NCI-H187 (cell line): ENCODE measurements at places on chromosomes 11 and 22.

GRCh38 chr11:111574373-111575225 is 27.6 kb upstream of the SIK2 start:
- DNase-seq: no peak

GRCh38 chr11:77085652-77086051 is 17.0 kb upstream of the OMP start:
- DNase-seq: no peak

DNA sequence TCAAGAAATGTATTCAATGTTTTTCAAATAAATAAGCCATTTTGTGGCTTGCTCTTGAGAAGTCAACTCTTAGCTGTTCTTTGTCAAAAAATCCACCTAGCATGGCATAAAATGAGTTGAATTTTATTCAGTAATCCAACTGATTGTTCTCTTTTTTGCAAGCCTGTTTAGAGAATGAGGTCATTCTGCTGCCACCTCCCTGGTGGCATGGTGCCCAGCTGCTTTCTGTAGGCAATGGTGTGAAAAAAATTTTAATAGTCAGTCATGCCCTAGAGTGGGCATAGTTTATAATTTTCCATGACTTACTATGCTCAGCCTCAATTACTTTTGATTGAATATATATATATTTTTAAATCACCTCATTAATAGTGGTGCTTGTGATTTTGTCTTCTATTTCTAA is 177.2 kb downstream of the INSC start:
- no peak for DNase-seq

DNA sequence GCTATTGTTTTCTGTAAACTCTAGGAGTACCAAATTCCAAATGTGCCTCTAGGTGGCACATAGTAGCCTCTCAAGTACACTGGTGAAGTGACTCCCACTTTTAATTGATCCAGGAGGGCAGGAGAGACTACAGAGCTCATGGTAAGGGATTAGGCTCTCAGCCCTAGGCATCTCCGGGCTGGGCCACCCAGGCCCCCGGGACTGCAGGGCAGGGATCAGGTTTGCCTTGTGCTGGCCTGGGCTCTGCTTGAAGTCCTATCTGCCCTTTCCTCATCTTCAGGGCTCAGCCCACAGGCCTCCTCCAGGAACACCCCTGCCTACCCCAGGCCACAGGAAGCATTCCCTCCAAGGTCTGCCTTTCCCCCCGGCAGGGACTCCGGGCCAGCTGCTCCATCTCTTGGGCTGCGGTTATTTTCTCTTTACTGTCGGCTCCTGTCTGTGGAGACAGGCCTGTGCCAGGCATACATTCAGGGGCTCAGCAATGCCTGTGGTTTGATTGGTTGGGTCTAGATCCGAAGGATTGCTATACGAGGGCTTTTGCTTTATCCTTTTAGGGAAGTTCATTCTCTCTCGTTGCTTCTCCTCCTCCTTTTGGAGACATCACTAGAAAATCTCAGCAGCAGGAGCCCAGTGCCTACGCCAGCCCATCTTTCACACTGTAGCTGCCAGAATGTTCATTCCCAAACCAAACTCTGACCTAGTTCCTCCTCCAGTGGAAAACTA is 32.8 kb downstream of the PARVA start:
- no peak for DNase-seq

DNA sequence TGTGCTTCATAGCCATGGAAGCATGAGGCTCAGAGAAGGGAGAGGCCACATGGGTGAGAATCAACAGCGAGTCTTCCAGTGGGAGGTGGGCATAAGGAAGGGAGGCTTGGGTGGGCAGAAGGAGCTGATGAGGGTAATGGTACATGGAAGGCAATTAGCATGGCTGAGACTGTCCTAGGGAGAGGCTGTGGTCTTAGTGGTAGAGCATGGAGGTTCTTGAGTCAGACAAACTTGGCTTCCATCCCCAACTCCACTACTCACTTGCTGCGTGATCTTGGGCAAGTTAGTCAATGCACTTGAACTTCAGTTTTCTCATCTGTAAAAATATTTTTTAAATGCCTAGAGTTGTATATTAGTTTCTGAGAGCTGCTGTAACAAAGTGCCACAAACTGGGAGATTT is 227.2 kb upstream of the E2F8 start:
- no peak for DNase-seq

DNA sequence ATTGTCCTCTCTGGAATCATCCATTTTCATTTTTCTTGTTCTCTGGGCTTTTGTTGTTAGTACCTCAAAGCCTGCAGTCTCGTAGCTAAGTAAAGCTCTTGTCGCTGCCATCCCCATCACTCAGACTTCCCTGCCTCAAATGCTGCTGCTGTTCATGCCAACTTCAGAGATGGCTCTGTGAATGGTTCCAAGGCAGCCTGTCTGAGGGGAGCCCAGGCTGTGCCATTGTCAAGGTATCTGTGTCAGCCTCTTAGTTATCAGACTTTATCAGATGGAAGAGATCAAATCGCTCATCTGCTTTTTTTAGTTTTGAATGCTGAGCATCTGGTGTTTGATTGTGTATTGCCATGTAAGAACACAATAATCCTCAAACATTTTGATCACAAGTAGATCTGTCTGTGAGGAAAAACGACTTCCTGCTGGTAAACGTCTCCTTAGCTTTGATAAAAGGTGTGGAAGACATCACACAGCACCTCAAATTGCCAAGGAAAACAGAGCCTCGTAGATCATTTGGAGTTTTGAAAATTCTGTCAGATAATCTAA is 304.2 kb upstream of the ZC3H12C start:
- DNase-seq: no peak

- DNase-seq: no peak
These were observed 15.7 kb downstream of the ASPHD2 start for GRCh38 chr22:26444777-26445176.

- DNase-seq: no peak
These were observed 1.9 kb downstream of the LGALS2 start for GRCh38 chr22:37578002-37578401.

- no peak for DNase-seq
These were observed 20.1 kb downstream of the ZBTB16 start for GRCh38 chr11:114079511-114080065.

GRCh38 chr22:26597026-26597425 is 7.1 kb upstream of the TPST2 start:
- no peak for DNase-seq

GRCh38 chr11:61964058-61964665 is 3.3 kb downstream of the FTH1 start:
- DNase-seq: no peak

GRCh38 chr11:8803973-8804372 is 107.0 kb upstream of the AKIP1 start:
- no peak for DNase-seq

- DNase-seq: no peak
These were observed 109.2 kb upstream of the GAL start for GRCh38 chr11:68575025-68575665.

DNA sequence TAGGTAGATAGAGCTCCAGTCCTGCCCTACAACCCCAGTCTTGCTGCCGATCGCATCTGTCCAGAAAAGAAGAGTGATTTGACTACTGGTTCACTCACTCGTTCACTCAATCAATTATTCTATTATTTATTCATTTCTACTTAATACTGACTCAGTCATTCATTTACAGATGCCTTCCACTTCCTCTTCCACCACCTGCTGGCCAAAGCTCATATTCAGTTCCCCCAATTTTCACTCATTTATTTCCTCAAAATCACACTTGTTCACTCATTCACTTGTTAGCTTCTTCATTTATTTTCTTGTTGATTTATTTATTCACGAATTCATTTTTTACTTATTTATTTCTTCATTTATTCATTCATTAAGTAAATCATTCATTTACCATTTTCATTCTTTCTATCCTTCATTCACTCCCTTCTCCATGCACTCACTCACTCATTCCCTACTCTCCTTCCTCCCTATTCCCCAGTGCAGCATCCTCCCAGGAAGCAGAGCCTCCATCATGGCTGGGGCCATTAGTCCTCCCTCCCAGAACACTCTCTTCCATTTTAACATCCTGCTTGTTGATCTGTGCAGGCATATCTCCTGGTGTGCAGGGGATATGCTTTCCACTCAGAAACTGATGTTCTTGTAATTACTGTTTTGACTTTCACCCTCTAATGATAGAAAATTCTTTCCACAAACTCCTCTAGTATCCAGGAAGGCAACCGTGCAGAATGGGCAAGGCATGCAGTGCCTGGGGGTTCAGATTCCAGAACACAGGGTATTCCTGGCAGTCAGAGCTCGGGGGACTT is 281.0 kb downstream of the TENM4 start:
- no peak for DNase-seq

DNA sequence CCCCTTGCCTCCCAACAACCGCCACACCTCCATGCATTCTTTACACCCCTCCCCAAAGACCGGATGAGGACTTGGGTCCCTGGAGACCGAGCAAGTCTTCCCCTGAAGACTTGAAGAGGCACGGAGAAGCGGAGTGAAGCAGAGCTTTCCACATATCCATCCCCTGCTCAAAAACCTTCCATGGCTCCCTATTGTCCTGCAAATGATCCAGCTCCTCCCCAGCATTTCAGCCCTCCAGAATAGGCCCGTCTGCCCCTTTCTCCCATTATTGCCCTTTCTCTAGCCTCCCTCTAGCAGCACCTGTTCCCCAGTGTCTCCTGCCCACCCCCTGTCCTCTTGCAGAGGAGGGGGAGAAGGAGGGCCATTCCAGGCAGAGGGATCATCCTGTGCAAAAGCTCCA is 59.8 kb downstream of the CYTH4 start:
- DNase-seq: no peak

DNA sequence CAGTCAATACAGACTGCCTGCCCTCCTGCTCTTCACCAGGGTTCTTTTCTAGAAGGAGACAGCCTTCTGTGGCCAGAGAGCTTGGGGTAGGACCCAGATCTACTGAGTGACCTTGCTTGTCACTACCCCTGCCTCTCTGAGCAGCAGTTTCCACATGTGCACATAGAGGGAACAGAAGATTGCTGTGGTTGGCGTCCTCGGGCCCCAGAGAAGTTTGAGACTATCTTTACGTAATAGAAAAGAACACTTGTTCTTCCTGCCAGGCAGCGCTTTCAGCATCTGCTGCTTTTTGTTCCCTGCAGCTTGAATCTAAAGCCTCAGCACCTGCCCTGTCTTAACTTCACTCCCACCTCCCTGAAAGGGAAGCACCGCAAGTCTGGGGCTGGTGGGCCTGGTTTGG is 1.9 kb upstream of the FKBP2 start:
- DNase-seq: no peak

DNA sequence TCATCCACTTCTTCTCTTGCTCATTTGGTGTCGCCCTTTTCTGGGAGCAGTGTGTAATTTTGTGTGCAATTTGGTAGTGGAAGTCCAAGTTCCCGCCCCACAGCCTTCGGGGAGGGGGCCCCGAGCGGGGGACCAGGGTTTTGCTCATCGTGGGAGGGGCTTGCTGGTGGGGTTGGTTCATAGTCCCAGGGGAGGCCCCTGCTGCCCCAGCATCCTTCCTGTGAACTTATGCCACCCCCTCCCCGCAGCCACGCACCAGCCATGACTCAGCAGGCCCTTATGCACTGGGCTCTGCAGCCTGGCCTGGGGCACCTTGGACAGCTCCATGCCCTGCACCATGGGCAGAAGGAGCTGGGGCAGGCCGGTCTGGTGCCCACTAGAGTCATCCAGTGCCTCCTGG is 1183.6 kb downstream of the BRD1 start:
- DNase-seq: no peak

- DNase-seq: no peak
These were observed 12.8 kb downstream of the CD44 start for GRCh38 chr11:35151683-35152280.

- DNase-seq: no peak
These were observed 135.8 kb upstream of the SPON1 start for GRCh38 chr11:13826505-13827278.

DNA sequence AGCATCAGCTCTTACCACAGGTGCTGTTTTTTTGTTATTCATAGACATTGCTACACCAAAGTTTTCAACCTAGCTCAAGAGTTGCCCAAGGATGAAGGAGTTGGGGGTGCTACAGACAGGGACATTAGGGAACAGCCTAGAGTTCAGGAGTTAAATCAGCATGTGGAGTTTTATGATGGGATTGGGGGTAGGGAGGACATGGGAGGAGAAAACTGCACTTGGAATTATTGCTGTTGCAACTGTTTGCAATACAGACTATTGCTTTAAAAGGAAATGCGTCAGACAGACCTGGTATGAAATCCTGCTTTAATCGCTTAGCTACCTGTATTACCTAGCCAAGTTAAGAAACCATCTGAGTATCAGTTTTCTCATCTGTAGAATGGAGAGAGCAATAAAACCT is 6.3 kb downstream of the TMA7B start:
- DNase-seq: no peak

- DNase-seq: no peak
These were observed 59.3 kb downstream of the GGTLC2 start for GRCh38 chr22:22703715-22704114.

DNA sequence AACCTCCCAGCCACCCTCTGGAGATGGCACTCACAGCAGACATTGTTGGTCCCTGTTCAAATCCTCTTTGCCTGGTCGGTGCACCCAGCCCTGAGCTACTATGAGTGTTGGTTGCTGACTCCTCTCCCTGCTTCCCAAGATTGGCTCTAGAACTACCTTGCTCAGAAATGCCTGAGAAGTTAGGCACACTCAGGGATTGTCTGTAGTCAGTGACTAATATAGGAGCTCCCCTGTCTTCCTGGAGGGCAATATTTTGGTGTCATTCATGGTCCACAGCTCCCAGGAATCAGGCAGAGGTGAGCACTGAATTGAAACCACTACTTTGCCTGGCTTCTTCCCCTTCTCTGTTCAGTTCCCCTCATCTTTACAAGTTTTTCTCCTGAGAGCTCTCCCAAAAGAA is 325.9 kb downstream of the MIAT start:
- DNase-seq: no peak

DNA sequence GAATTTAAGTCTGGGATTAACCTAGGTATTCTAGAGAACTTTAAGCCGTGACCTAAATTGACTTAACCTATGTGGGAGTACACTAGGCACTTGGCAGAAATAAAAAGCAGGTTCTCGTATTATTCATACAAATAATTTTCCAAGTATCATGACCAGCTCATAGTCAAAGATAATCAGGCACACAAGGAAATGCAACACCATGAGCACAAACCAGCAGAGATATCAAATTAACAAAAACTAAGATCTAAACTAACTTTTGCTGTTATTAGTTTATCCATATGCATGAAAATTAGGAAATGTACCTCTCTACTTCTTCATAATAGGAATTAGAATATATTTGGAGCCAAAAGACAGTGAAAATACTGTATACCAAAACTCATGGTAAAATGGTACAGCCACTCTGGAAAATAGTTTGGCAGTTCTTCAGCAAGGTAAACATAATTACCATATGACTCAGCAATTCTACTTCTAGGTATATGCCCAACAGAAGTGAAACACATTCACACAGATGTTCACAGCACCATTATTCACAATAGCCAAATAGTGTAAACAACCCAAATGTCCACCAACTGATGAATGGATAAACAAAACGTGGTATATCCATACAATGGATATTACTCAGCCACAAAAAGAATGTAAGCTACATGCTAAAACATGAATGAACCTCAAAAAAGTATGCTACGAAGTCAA is 154.1 kb downstream of the ENTHD1 start:
- no peak for DNase-seq
